Fibroblast of the aortic adventitia (primary cell): ENCODE measurements at places on chromosomes 12 and 14.

DNA sequence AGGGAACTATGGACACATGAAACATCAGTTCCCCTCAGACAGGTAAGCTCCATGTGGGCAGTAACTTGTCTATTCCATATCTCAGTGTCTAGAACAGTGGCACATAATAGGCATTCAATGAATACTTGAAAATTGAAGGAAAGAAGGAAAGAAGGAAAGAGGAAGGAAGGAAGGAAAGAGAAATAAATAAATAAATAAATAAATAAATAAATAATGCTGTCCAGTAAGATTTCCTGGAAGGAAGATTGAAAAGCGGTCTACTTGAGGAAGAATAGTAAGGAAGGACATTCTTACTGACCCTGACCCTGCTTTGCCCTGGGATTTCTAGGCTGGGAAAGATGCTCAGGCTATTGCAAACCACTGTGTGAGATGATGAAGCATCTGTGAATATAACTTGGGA is 91.5 kb downstream of the PTPRR start:
- no peak for DNase-seq

- no peak for DNase-seq
Observed at GRCh38 chr12:57545809-57546437, 1.1 kb downstream of the DCTN2 start.

GRCh38 chr12:10454531-10454930 is 1.4 kb upstream of the KLRC1 start:
- no peak for DNase-seq

DNA sequence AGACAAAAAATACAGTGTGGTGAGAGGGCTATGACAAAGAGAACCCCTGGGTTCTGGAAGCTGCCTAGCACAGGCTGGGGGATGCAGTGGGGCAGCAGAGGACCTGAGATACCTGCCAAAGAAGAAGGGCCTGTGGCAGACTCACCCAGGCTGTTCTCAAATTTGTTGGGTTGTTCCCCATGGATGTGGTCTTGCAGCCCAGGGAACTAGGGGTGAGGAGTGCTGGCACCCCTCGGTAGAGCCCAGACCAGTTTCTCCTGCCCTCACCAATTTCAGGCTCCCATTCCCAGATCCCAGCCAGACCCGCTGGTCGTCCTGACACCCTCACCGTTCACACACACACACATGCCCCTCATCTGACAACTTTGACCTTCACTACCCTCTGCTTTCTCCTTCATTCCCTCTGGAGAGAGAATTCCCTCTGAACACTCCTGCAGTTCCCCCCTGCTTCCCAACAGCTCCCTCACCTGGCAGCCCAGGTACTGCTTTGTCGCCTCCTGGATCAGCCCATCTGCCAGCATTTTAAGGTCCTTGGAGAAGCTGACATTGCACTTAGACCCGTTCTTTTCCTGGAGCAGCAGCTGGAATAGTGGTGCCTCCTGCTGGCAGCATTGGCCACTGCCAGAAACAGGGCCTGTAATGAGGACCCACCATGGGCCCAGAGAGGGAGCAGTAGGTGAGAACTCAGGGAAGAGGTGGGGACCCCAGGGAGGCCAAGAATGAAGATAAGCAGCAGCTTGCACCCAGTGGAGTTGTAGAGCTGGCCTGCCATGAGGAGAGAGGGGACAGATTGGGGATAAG is 5.9 kb upstream of the GDF11 start:
- peak; percentile 75 for DNase-seq

DNA sequence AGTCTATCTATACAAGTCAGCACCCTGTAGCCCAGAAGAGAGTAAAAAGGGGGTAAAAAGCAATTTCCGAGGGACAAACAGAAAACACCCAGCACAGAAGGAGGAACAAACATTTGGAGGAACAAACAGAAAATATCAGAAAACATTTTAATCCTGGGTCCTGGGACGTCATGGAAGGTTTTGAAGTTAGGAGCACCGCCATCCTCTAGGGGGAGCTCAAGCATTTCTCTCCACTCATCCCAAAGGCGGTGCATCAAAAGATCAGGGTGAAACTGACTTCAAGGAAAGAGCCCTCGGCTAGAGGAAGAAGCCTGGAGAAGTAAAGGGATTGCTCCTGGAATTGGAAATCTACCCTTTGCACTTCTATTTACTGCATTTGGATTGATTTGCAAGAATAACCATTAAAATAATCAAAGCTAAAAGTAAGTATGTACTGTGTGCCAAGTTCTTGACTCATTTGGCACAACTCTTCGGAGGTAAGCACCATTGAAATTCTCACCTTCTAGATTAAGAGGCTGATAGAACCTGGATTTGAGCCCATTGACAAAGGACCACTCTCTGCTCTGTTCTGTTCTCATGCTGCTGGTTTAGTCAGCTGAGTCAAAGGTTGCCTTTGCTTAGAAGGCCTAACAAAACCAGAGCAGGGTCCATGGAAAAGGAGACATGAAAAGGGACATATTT is 17.2 kb upstream of the POC1B start:
- DNase-seq, result peak; percentile 91

DNA sequence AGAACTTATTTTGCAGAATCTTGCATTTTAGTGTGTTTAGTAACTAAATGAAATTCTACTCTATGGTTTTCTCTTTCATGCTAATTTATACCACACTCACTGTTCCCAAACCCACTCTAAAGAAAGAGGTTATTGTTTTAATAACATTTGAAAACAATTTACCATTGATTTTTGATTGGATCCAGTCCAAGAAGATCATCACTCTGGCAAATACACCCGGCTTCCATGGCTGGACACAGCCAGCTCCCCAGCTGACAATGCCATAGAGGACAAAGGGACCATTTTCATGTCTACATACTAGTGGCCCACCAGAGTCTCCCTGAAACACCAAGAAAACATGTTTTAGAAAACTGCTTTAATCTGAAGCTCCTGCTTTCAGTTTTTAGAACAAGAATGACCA is 42.4 kb downstream of the OVCH1 start:
- DNase-seq, result no peak

- DNase-seq, result no peak
Observed at GRCh38 chr12:112309797-112310196, 72.4 kb downstream of the HECTD4 start.
